ENCODE measurements at places on chromosomes 1 and 21.
A peak's percentile ranks its signal among the peaks of the same experiment; 100 is the strongest.

DNA sequence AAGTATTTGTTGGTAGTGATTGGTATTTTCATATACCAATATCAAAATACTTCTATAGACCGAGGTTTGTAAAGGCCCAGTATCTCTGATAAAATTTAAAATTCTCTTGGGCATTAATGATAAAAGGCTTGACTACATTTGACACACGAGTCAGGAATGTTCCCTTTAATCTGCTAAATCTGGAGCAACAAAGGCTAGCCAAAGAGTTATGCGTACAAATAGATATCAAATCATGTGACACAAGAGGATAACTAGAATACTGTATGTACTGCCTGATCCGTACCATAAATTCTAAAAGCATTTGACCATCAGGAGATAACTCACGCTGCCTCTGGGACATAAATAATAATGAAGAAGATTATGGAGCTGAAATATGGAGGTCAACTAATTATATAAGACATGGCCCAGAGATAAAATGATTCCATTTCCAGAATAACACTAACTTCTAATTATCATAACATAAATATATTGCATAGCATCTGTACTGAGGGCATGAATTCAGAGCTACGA, 64.2 kb upstream of the SH3GLB1 start:
- peak; percentile 57 for DNase-seq

DNA sequence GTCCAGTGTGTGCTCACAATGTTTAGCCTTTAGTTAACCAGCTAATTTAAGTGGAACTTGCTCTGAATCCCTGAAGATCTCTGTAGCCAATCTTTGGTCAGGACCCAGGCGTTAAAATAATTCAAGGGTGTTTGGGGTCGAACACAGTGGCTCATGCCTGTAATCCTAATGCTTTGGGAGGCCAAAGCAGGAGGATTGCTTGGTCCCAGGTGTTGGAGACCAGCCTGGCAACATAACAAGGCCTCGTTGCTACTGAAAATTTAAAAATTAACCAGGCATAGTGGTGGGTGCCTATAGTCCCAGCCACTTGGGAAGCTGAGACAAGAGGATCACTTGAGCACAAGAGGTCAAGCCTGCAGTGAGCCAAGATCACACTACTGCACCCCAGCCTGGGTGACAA, 94.3 kb downstream of the ITSN1 start:
- no peak for DNase-seq

DNA sequence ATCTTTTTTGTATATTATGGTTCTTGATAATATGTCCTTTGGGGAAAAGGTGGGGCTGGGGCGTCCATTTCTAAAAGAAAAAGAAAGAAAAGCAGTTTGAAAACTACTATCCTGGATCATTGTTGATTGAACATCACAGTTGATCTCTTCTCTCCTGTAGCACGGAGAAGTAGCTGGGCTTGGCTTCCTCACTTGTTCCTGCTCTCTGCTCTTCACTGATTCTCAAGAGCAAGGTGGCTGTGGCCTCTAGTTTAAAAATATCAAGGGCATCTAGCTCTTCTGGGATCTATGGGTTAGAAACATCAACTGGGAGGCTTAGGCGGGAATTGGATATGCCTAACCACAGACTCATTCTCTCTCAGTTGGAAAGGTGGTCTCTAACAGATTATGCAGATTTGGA, 38.1 kb upstream of the EPHA8 start:
- no peak for DNase-seq

- no peak for DNase-seq
Measured at GRCh38 chr1:59428828-59429227, 131.9 kb downstream of the FGGY start.

DNA sequence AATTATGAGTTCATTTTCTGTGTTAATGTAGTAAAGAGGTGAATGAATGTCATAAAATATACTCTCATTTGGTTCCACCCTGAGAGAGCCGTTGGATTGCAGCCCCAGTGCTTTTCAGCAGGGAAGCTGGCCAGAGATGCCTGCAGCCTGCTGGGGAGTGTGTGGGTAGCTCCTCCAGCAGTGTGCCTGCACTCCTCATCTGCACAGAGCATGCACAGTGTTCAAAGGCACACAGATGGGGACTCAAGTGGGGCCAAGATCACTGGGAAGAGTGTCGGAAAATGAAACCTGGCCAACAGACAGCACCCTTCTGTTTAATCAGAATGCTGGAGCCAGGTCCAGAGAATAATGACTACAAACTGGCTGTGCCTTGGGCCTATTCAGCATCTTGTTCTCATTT, 206.8 kb downstream of the ST6GALNAC3 start:
- DNase-seq = no peak

DNA sequence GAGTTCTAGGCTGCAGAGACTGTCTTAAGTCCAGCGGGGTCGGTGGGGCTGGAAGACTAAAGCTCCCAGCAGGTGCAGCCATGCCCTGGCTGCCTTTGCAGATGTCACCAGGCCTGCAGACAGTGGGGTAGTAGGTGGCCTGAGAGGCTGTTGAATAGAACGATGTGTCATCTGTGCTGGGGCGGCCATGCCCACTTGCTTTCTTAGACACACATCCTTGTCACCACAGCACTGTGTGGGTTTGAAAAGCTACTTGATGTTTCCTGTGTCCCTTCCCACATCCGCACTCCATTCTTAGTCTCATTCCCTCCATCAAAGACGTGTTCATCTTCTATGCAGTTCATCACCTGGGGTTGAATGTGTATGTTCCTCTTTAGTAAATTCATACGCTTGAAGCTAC, 184.5 kb upstream of the TMEM51 start:
- DNase-seq = no peak

DNA sequence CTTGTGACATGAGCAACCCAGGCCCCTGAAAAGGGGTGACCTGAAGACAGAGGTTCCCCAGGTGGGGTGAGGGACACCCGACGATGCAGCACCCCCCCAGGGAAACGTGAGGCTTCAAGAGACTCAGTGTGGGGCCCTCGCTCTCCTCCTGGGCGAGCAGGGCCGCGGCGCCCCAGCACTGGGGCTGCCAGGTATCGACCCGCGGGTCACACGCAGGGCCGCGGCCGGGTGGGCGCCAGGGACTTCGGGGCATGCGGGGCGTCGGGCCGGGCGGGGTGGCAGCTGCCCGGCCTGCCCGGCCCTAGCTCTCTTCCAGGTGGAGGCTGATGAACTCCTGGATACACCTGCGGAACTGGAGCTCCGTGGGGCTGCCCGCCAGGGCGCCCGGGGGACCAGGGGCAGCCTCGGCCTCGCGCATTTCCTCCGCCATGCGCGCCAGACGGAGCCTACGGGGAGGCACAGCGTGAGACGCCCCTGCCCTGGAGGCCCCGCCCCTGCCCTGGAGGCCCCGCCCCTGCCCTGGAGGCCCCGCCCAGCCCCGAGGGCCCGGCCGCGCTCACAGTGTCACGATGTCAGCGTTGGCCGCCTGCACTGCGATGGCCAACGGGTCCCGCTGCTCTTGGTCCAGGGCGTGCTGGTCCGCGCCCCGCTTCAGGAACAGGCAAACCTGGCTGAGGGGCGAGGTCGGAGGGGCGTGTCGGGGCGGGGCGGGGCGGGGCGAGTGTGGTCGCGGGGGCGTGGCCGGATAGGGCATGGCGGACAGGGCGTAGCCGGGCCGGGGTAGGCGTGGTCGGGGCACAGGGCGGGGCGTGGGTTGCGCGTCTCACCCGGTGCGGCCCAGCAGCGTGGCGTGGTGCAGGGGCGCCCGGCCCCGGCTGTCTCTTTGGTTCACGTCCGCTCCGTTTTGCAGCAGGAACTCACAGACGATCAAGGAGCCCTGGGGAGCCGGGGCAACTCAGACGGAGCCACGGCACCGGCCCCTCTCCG, 13.3 kb downstream of the SCNN1D start:
- no peak for DNase-seq

DNA sequence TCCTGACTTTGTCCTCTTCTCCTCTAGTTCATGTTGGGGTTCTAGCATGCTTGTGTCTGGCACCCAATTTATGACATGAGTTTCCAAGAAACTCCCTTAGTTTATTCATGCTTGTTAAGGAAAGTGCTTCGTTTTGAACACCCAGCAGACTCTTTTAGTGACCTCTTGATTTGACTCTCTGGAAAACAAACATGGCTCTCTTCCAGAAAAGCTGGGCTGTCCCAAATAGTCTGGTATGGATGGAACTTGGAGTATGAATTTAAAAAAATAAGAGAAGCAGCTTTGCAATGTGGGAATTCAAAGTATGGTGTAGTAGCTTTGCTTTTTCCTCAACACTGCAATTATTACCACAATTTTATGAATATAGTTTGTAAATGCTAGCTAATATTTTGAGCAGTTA, 143.4 kb upstream of the C8B start:
- no peak for DNase-seq

- DNase-seq = no peak
Measured at GRCh38 chr1:106465666-106466065, 590.8 kb upstream of the PRMT6 start.

- DNase-seq = no peak
Measured at GRCh38 chr21:33267250-33267649, 1.1 kb downstream of the IL10RB start.

DNA sequence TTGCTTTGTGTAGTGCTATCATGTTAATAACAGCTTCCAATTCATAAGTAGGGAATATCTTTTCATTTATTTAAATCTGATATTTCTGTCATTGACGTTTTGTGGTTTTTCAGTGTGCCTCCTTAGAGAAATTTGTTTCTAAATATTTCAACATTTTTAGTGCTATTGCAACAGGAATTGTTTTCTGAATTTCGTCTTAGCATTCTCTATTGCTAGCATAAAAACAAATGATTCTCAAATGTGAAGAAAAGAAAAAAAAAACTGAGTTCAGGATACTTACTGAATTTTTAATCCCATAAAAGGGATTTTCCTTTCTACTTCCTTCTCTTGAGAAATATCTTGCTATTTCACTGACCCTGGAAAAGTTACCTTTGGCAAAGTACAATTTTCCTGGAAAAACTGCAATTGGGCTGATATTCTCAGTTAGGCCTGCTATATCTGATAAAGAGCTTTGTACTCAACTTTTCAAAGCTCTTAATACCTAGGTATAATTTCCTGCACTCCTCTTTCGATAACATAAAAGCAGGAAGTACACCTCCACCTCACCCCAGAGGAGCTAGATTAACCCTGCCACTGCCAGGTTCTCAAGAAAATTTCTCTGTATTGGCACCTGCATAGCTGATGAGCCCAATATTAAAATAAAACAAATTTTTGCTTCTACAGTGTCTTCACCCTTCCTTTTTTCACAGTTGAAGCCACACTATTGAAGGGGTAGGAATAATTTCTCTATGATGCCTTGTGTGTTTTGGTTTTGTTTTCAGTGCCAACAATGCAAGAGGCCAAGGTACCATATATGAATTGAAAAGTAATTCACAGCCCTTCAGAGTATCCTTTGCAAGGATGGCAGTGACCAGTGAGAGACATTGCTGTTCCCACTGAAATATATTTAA, 35.6 kb downstream of the PTPN14 start:
- no peak for DNase-seq

GRCh38 chr21:18524097-18524880, 120.7 kb upstream of the TMPRSS15 start:
- no peak for DNase-seq

Data from foreskin fibroblast (primary cell).